ENCODE measurements at places on chromosomes 3 and 15.

DNA sequence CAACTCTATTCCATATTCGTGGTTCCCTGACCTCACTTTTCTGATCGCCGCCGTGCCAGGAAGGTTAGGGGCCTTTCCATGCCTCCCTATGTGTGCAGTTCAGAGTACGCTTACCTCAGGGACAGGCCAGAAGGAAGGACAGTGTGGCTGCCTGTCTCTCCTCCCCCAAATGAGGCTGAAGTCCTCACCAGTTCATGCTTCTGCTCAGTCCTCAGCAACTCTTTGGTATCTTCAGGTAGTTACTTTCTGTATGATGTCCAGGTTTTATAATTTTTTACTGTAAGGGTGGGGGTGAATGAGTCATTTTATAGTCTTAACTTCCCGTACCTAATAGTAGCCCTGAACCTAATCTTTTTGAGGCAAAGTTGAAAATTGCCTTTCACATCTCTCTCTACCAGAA, 98.7 kb downstream of the VPS8 start:
- no peak for DNase-seq

GRCh38 chr3:139108253-139108969, 63.7 kb upstream of the PRR23C start:
- DNase-seq = no peak

DNA sequence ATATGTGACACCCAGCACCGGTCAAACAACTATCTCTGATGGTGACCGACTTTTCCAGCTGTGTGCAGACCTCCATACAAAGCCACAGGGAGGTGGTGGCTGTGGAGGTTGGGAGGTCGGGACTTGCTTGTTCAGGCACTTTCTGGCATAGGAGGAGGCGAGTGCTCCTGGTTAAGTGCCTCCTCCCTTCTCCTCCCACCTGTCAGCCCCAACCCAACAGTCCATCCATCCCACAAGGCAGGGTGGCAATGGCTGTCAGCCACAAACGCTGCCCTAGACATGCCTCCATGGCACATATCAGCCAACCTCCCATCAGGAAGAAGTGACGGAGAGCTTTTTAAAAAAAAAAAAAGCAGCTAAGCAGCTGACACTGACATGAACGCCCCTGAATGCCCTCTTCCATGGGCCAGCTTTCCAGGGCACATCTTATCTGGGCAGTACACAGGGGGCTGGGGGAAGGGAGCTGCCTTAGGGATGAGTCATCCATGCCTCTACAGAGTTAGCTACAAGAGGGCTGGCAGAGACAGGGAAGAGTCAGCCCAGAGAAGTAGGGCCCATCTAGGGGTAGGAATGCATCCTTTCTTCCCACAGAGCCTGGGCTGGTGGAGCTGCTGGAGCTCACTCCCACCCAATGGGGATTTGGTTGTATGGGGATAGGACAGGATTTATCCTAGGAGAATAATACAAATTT, 41.2 kb downstream of the CCDC12 start:
- no peak for DNase-seq

GRCh38 chr3:46565607-46566039, 479 bp downstream of the LRRC2 start:
- no peak for DNase-seq

DNA sequence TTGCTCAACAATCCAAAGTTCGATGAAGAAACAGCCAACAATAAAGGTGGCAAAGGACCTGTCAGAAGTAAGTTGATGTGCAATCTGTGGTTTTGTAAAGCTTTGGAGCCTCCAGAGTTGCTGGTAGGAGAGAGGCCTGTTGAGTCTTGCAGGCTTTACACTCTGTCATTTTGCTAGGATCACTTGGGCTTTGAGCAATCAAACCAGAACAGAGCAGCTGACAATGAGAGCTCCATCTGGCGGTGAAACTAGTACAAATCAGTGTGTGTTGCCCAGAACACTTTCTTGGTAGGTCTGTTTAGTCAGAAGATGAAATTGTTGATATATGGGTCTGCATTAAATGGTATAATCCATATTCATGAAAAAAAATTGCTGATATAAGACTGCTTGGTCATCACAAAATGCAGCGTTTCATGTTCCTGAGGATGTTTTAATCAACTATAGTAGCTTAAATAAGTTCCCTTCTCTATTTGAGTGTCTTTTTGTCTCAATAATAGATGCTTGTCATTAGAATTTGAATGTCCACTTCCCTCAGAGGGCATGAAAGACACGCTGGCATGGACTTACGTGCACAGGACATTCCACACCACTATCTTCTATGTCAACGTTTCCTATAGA, 25.7 kb downstream of the TMOD2 start:
- peak; percentile 48 for DNase-seq

DNA sequence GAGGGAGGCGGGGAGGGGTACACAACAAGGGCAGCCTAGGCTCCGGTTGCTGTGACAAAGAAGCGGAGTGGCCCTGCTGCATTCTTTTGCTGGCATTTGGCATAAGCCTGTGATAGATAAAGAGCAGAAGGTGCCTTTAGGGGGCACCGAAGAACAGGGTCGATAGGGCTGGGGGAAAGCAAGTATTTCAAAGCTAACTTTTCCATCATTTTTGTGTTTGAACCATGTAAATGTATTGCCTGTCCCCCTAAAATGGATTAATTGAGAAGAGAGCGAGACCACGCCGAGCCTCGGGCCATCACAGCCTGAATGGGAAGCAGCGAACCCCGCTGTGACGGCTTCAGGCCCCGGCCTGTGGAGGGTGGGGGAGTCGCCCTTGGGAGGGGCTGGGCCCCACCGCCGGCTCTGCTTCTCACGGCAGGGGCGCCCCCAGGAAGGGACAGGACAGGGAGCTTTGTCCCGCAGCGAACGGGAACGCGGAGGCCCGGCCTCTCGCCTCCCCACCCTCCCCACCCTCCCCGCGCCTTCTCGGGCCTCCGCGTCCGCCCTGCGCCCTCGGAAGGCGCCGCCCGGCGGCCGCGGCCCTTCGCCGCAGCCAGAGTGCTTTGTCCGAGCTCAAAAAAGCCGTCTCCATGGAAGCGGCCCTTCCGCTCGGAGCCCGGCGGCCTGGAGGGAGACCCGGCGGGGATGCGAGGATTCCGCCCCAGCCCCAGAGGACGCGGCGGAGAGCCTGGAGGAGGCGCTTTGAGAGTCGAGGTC, 32.4 kb upstream of the ALDH1L1 start:
- peak; percentile 23 for DNase-seq

- no peak for DNase-seq
These were observed 790.7 kb downstream of the ROBO1 start for GRCh38 chr3:78977073-78977472.

DNA sequence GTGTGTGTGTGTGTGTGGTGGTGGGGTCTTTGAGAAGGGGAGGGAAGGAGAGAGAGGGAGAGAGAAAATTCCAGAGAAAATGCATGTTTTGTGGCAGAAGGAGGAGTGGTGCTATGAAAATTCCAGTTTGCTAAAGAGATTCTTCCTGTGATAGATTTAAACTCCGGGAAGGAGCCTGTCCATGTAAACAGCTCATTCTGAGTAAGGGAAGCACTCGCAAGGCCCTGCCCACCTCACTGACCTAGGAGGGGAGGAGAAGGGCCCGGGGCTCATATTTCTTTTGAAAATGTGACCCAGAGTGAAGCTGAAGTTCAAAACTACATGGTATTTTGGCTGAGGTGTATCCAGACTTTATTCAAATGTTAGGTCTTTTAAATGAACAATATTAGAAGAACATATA, 41.3 kb downstream of the ADAMTSL3 start:
- no peak for DNase-seq

GRCh38 chr15:56948764-56949101, 30.3 kb downstream of the TCF12 start:
- no peak for DNase-seq

GRCh38 chr3:133159498-133160475, 121.6 kb downstream of the TMEM108 start:
- no peak for DNase-seq

DNA sequence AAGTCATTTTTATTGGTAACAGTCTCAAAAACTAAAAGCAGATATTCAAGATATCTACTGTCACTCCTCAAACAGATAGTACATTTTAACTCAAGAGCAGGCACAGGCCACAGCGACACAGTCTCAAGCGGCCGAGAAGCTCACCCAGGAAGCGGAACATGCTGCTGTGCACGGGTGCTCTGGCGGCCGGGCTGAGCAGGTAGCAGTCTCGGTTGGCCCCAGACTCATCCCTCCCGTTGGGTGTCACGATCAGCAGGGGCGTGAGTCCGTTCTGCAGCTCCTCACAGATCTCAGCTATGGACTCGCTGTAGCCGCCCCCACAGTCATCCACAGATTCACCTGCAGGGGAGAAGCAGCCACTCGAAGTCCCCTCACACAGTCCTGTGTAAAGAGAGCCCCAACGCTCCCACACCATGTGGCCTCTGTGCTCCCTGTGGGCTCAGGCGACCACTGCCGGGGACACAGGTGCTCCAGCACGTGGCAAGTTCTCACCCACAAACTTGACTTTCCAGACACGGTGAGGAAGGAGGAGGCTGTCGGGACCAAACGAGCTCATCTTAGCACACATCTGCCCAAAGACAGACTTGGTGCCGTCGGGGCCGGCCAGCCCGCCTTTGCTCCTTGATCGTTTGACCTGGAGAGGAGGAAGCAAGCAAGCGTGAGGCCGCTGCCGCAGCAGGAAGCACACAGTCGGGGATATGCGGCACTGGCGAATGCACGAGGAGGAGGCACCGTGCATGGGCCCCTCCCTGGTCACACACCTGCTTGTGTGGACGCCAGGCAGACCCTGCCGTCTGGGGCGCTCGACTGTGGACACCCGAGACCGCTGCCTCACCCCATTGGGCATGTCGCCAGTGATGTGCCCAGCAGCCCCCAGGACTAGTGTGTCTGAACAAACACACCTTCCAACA, 17.7 kb upstream of the OCA2 start:
- DNase-seq = no peak

- no peak for DNase-seq
These were observed 624 bp downstream of the AKAP13 start for GRCh38 chr15:85380812-85381642.

GRCh38 chr3:13608969-13609725, 60.2 kb downstream of the FBLN2 start:
- no peak for DNase-seq

DNA sequence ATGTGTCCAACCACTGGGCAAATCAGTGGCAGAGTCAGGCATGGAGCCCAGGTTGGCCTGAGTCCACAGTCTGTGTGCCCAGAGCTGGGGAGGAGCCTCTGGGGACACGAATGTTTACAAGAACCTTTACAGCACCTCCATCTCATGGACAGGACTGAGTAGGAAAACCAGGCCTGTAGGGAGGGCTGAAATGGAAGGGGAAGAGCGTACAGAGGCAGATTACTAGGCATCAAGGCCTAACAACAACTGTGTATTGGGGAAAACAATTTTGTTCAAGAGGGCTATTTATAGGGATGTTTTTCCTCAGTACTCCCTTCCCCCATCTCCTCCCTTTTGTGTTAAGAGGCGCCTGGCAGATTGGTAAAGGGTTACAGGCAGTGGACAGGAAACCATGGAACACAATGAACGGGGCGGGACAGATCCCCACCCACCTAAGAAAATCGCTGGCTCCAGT, 15.1 kb upstream of the ARHGAP31 start:
- peak; percentile 74 for DNase-seq

DNA sequence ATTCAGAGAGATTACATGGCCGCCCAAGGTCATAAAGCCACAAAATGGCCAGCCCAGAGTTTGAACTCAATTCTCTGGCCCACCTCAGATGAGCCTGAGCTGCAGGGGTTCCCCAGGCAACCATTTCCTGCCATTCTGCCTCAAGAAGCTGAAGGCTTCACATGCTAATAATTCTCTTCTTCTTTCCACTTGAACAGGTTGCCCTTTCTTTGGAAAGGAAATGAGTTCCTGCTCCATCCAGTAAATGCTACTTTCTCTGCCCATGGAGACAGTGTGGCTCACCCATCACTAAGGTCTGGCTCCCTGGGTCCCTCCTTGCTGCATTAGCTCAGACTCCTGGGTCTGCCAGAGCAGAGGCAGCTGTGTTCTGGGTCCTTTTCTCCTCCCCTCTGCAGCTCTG, 48.2 kb downstream of the TRIM42 start:
- no peak for DNase-seq

GRCh38 chr3:111904376-111905241, 45.5 kb downstream of the PHLDB2 start:
- DNase-seq = no peak

DNA sequence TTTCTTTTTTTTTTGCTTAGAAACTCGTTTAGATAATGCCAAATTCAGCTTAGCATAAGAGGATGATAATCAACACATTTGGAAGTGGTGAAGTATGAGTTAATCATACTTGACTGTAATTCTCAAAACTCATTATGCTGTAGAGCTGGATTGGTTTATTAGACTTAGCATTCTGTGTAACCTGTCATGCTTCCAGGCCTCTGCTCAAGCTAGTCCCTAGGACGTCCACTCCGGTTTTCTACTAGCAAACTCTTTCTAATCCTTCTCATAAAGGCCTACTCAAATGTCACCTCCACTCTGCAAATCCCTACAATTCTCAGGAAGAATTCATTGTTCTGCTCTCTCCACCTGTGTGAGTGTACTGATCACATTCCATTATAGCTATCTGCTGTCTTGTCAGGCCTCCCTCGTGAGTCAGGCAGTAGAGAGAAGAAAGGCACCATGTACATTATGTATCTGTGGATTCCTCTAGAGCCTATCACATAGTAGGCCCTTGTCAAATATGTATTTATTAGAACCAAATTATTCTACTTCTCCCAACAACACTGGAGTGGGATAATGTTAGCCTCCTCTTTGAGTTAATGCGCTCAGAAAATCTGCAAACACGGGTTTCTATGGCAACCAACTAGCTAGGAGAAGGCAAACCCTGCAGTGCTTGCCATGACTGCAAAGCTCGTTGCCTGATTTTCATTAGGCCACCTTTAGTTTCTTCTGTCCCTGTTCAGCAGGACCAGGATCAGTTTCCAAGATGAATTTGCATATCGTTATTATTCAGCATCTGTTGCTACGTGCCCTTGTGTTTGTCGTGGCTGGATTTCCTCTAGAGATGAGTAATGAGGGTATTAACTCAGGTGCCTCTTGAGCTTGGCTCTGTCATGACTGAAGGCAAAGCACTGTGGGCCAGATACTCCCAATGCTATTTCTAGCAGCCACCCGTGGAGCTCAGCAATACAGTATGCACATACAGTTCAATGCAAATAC, 30.7 kb downstream of the ATP13A5 start:
- no peak for DNase-seq

GRCh38 chr15:88956906-88957305, 43.7 kb upstream of the MFGE8 start:
- DNase-seq = no peak

GRCh38 chr3:194259982-194260766, 91.0 kb downstream of the CPN2 start:
- DNase-seq = no peak

DNA sequence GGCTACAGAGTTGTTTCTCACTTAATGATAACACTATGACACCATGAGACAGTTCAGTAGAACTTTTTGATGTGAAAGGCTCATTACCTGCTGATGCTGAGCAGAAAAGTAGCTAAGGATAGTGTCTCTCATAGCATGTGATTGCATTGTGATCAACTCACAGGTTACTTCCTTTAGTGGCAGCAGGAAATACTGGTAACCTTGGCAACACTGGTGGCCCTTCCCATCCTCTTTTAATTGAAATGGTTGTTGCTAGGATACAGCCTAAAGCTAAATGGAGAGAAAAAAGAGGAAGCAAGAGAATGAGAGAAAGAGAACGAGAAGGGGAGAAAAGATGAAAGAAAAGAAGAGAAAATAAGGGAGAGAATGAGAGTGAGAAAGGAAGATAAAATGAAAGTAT, 204.7 kb upstream of the GAP43 start:
- DNase-seq = no peak

GRCh38 chr3:155428563-155428962, 135.1 kb upstream of the STRIT1 start:
- DNase-seq = no peak
